Cortex of kidney (tissue), 1 donor: ENCODE measurements at places on chromosomes 11 and 22.

DNA sequence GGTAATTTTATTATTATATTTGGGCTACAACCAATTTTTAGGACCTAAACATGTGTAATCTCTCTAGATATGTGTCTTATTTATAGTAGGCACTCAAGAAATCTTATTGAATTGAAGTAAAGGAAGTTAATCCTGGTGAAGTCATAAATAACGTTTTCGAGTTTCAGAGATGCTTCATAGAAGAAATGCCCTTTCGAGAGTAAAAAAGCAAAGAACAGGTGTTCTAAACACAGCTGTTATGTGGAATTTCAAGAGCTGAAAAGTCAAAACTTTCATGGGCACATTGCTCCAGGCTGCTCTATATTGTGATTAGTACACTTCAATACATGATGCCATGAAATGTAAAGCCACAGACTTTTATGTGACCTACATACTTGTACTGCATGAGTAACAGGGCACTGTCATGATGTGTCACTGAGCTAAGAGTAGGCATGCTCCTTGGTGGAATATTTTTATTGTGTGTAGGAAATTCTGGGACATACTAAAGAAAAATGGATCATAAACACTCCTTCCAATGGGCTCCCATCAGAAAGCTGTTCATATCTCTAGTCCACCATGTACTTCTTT is 7.2 kb upstream of the ELMOD1 start:
- no peak for DNase-seq

GRCh38 chr22:38397189-38398085 is 57.6 kb downstream of the KCNJ4 start:
- DNase-seq, result no peak

GRCh38 chr11:95584180-95584579 is 205.4 kb downstream of the FAM76B start:
- DNase-seq, result no peak

DNA sequence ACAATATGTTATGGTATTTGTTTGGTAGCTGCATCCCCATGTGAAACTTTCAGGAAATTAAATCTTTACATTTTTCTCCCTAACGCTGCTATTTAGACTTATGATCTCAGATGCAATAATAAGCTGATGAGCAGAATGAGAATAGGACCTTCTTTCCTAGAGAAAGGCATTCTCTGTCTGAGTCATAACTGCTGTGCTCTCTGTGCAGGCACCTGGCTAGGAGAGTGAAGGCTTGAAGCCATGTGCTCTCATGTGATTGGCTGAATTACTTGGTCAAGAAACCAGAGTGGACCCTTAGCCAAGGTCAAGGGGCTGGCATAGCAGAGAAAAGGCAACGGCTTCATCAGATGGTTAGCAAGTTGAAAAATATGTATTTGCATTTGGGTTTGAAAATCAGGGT is 185.0 kb downstream of the ADAMTS15 start:
- no peak for DNase-seq

- no peak for DNase-seq
Observed at GRCh38 chr11:15923183-15923582, 433.2 kb downstream of the SOX6 start.
